ENCODE measurements at places on chromosomes 16 and 17. TPM values are rescaled to one million over a fixed set of nuclear protein-coding genes. Genes with fewer than 3 reads are reported as not detected.

- H3K36me3 ChIP-seq: no peaks in the 10 kb centered on the region
- H3K4me3 ChIP-seq: no peak overlapping the region
- no peak overlapping the region for H3K27ac ChIP-seq
- no peaks in the 10 kb centered on the region for H3K4me1 ChIP-seq
- DNase-seq: no peak
- no peaks in the 10 kb centered on the region for H3K27me3 ChIP-seq
Measured at GRCh38 chr16:49773534-49774475, 82.1 kb downstream of the ZNF423 start.

DNA sequence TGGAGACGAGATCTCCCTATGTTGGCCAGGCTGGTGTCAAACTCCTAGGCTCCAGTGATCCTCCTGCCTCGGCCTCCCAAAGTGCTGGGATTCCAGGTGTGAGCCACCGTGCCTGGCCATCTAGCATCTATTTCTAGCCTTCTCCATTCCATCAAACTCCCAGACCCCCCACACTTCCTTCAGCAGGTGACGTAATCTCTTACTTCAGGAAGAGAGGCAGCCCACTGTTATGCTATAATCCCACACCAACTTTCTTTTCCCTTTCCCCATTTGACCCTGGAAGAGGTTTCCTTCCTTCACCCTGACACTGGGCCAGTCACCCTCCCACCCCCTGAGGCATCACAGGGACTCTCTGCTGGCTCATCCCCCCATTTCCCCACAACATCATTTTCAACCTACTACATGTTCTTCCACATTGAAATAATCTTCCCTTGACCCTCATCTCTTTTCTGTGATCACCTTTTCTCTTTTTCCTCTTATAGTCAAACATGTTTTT, 7.6 kb downstream of the ITGA2B start:
- no peaks in the 10 kb centered on the region for H3K27me3 ChIP-seq
- H3K36me3 ChIP-seq: no peaks in the 10 kb centered on the region
- no peak overlapping the region for H3K27ac ChIP-seq
- peaks cover 17% of the 10 kb centered on the region for H3K4me1 ChIP-seq
- H3K4me3 ChIP-seq: no peak overlapping the region

The GRIN2A gene
- not detected for polyA plus RNA-seq

GRCh38 chr16:67357561-67357960, 30.9 kb downstream of the LRRC36 start:
- no peaks in the 10 kb centered on the region for H3K4me1 ChIP-seq
- no peaks in the 10 kb centered on the region for H3K36me3 ChIP-seq
- H3K4me3 ChIP-seq: no peak overlapping the region
- no peaks in the 10 kb centered on the region for H3K27me3 ChIP-seq

DNA sequence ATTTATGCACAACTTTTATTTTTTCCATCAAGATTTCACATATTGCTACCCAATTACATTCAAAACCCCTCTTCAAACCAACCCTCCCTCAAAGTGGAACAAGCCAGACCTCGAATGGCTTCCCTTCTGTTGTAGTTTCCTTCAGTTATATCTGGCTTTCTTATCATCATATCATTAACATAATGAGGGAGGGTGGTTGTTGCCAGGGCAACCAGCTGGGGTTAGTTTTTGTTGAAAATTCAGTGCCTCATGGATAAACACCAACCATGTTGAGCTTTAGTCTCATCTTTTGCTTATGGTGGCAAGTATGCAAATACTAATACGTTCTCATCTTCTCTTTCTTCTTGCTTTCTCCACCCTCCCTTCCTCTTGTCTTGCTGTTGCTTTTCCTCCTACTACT, 359.7 kb downstream of the CDH11 start:
- no peak overlapping the region for H3K4me3 ChIP-seq
- H3K36me3 ChIP-seq: no peaks in the 10 kb centered on the region
- no peak overlapping the region for H3K27ac ChIP-seq
- H3K27me3 ChIP-seq: no peaks in the 10 kb centered on the region

The FNDC8 gene
- polyA plus RNA-seq: not detected
